Activated naive CD8-positive, alpha-beta T cell treated with anti-CD3 and anti-CD28 coated beads for 36 hours (primary cell): ENCODE measurements at places on chromosomes 11 and 22. TPM values are rescaled to one million over a fixed set of nuclear protein-coding genes. Genes with fewer than 3 reads are reported as not detected.

Gene ABCC8
- total RNA-seq: not detected

Gene BACE1-AS
- total RNA-seq: 3.8 TPM

DNA sequence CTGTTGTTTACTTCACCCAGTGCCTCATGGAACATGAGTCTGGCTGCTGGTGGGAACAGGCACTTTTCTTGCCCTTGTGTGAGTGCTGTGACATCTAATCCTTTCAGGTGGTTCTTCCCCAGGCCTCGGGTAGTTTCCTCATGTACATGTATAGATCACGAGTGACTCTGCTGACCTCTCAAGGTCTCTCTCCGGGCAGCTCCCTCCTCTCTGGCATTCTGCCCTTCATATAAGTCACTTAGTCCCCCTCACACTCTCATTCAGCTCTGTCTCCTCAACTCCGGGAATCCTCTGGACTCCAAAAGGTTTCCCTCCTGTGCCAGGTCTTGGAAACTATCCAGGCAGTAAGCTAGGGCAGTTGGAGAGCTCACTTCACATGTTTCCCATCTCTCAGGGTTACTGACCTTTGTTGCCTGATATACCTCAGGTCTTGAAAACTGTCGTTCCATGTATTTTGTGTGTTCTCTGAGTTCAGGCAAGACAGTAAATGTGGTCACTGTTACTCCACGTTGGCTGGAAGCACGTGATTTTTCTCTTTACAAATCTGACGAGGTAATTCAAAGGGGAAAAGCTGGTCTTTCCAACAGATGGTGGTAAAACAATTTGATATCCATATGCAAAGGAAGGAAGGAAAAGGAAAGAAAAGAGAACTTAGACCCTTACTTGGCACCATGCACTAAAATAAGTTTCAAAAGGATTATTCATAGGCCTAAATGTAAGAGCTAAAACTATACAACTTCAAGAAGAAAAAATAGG is 40.5 kb upstream of the PITPNB start:
- no peaks in the 10 kb centered on the region for H3K4me1 ChIP-seq
- H3K27ac ChIP-seq: no peak overlapping the region
- H3K4me3 ChIP-seq: no peak overlapping the region
- no peak for DNase-seq
- H3K27me3 ChIP-seq: no peaks in the 10 kb centered on the region

DNA sequence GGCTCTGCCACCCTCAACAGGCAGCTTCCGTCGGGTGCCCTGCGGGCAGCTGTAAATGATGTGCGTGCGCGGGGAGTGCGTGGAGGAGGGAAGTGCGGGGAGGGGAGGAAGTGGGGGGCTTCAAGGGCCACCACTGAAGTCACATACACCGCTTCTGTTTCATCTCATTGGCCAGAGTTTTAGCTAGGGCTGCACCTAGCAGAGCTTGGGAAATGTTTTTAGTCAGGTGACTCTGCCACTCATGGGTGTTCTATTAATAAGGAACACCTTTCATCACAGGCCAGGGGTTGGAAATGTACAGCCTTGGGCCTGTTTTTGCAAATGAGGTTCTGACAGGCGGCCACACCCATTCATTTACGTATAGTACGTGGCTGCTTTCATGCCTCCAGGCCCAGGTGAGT is 14.6 kb downstream of the FAM118A start:
- H3K4me3 ChIP-seq: no peak overlapping the region
- H3K27ac ChIP-seq: no peak overlapping the region
- no peak for DNase-seq
- peaks cover 23% of the 10 kb centered on the region for H3K36me3 ChIP-seq

DNA sequence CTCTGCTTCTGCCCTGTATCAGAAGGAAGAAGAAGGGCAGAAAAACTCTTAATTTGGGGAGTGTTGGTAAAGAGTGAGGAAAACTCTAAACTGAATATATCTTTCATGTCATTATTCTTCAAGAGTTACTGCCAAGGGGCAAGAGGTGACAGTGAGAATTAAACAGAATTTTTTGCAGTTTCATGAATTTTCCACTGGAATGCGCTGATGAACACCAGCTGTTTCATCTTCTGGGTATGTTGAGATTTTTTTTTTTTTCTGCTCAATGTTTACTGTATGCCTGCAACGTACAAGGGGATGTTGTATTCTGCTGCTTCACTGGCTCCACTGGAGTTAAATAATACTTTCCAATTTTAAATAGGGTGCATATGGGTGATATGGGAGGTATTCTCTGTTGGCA is 117.8 kb downstream of the FAM76B start:
- H3K36me3 ChIP-seq: peaks cover 9% of the 10 kb centered on the region
- no peak overlapping the region for H3K4me3 ChIP-seq
- H3K27me3 ChIP-seq: no peaks in the 10 kb centered on the region
- no peak overlapping the region for H3K27ac ChIP-seq

DNA sequence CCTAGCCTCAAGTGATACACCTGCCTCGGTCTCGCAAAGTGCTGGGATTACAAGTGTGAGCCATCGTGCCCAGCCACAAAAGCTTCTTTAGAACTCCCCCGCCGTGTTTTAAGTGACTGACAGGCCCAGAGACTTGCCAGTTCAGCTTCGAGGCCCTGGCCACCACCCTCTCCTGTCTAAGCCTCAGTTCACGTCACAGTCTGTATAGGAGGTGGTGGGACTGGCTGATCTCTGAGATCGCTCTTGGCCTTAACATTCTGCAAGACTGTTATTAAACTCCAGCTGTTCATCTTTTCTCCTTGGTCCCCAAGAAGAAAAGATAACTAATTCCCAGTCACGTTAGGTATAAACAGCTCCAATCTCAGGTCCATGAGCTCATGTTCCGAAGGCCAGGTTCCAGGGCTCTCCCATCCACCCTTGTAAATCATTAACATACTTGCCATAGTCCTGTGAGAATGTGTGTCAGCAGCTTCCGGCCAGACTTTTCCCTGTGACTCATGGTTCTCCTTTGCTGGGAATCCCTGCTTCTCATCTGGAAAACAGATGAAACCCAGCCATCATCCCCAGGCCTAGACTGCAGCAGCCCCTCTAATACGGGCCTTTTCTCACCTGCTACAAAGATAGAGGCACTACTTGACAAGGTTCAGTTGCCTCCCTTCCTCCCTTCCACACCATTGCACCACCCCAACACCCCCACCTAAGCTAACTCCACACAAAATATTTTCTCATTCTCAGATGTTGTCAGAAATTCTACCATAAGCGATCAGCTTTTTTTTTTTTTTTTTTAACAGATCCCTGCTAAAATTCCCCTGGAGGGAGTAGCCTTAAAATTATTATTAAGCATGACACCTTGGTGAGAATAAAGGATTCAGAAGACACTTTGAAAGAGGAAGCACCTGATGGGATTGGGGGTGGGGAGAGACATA is 5.6 kb upstream of the KIAA0930 start:
- no peaks in the 10 kb centered on the region for H3K27me3 ChIP-seq
- no peak overlapping the region for H3K27ac ChIP-seq
- no peak for DNase-seq
- H3K4me3 ChIP-seq: no peak overlapping the region

DNA sequence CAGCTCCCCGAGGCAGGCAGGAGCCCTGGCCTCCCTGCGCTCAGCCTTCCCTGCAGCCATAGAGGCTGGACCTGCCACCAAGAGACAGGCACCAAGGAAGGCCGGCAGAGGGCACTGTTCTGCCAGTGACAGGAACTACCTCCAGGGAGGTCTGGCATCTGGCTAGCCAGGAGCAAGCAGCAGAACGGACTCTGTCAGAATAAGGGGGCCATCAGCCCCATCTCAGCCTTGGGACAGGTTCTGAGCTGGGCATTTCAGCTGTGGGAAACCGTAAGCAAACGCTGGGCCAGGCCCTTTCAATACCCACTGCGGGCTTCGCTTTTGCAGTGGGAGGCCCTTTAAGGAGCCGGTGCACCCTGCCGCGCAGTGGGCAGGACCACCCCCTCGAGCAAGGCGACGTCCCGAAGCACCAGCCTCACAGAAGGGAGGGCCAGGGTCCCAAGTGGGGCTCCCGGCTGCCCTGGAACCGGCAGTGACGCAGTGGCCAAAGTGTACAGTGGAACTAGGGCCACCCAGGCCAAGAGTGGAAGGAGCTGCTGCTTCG is 18.2 kb downstream of the IFT27 start:
- no peak overlapping the region for H3K27ac ChIP-seq
- peaks cover 8% of the 10 kb centered on the region for H3K27me3 ChIP-seq
- H3K4me3 ChIP-seq: no peak overlapping the region
